Stimulated activated effector memory CD8-positive, alpha-beta T cell treated with anti-CD3 and anti-CD28 coated beads, Interleukin-12 subunit alpha, Interleukin-12 subunit beta, amount 100 ng/mL, for 72 hours (primary cell): ENCODE measurements at places on chromosomes 7 and 10.
A peak's percentile ranks its signal among the peaks of the same experiment; 100 is the strongest.

GRCh38 chr7:89826557-89826956 lies 327.7 kb upstream of the STEAP1 start:
- no peak for DNase-seq

DNA sequence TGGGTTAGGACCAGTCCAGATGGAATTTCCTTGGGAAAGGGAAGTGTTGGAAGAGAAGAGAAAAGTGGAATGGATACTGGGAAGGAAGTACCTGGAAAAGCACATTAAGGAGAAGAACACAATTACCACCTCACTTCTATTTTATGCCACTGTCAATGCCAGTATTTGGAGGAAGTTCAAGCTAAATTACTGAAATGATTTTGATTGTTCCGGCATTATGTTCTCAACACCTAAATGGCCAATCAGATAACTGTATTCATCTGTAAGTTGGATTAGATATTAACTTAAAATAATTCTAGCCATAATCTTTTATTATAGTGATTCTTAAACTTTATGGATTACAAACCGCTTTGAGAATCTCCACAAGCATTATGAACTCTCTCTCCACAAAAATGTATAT lies 7.3 kb downstream of the NPVF start:
- no peak for DNase-seq

- DNase-seq: no peak
Measured at GRCh38 chr7:26374647-26375373, 83.1 kb downstream of the SNX10 start.

DNA sequence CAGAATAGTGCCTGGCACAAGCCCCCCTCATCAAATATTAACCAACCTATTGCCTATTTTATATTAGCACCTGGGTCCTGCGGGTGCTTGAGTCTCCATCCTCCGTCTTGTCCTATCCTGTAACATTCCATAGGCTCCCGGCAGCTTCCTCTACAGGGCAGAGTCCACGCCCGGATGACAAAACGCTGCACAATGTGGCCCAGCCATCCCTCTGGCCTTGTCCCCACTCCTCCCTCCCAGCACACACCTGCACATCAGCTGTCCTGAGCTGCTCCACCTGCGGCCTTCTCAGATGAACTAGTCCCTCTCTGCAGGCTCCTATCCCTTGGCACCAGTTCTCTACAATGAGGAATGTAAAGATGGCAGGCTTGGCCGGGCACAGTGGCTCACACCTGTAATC lies 153.5 kb upstream of the PDE1C start:
- no peak for DNase-seq

- peak; percentile 99 for DNase-seq
Measured at GRCh38 chr10:133373174-133374090, at the start of gene ECHS1. Gene ECHS1 (minus strand): TSS chr10:133373354. CDS start chr10:133373333, 21 bp downstream.

GRCh38 chr10:16440396-16441133 lies 3.8 kb downstream of the PTER start:
- DNase-seq: no peak

DNA sequence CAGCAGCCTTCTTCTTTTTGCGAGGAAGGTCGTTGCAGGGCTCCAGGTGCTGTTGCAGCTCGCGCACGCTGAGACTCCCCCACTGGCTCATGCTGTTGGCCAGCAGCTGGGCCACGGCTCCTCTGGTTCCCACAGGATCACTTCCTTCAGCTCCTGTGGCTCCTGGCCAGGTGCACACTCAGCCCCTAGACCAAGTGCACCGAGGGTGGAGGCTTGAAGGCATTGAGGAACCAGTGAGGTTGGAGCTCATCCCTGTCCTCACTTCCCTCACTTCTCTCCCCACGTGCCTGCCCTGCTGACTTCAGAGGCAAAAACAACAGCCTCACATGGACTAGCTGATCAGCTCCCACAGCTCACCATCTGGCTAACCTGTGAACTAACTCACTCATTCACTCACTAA lies 46.2 kb upstream of the ADRB1 start:
- no peak for DNase-seq

DNA sequence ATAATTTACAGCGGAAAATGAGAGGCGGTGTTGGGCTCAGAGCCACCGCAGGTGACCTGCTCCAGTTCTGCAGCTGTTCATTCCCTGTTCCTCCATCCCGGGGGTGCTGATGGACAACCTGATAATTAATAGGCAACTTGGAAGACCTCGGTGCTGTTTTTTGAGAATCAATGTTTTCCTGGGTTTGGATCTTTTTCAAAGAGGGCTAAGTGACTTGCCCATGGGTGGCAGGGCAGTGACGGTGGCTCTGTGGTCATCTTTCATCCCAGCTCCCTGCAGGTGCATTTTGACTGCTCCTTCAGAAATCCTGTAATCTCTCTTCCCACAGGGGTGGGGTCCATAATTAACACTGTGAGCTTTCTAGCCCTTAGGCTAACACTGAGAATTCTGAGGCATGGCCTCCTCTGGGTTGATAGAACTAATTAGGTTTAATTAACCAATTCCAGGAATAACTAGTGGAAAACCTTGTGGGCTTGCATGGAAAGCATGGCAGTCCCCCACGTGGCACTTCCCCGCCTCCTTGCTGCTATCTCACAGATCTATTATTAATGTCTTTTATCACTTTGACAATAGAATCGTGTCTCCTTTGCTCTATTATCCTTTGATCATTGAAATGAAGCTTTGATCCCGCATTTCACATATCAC lies 217.9 kb downstream of the GLRX3 start:
- no peak for DNase-seq

- no peak for DNase-seq
Measured at GRCh38 chr10:12045596-12045995, 3.0 kb upstream of the UPF2 start.

- DNase-seq: no peak
Measured at GRCh38 chr7:22983257-22983855, 30.6 kb downstream of the HYCC1 start.

DNA sequence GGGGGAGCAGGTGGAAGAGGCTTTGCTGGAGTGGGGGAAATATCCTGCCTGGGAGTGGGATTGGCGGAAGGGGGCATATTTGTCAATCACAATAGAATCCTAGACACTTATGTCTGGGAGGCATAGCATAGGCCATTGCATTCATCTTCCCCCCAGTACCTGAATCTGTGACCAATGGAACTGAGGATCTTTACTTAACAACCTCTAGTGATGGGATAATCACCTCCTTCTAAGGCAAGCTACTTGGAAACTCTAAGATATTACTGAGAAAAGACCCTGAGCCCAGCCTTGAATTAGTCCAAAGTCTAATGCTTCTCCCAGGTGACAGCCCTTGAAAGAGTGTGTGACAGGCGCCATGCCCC lies 90.7 kb downstream of the NPSR1 start:
- DNase-seq: no peak

- no peak for DNase-seq
Measured at GRCh38 chr10:89263531-89263930, 12.0 kb upstream of the LIPA start.

GRCh38 chr7:138125598-138126111 lies 49.4 kb downstream of the AKR1D1 start:
- no peak for DNase-seq
